HFFc6 (cell line): ENCODE measurements at places on chromosomes 7 and 10. TPM values are rescaled to one million over a fixed set of nuclear protein-coding genes. Genes with fewer than 3 reads are reported as not detected.

DNA sequence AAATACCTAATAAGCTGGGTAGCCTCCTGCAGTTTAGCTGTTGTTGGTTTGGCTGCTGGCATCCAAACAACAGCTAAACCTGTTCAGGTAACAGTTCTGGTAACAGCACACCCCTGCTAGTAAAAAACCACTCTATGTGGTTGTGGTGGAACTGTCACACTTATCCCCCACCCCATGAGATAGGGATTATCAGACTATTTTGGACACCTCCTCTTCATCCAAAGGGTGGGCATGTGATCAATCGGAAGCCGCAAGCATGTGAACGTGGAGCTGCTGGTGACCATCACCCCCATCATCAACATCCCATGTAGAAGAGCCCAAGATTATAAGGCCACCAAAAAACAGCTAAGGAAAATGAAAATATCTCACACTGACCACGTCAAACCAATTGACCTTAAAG, 2.5 kb downstream of the MTPAP start:
- DNase-seq = no peak

ZNF117 gene
- 0.87 to 1.6 TPM (median 1.1 TPM) in 3 replicates for total RNA-seq

- DNase-seq = no peak
These were observed 2.6 kb upstream of the MUC12 start for GRCh38 chr7:100966542-100967291.

DLX5 gene
- total RNA-seq = not detected in 3 replicates

PALD1 gene
- total RNA-seq = not detected in 3 replicates

DNA sequence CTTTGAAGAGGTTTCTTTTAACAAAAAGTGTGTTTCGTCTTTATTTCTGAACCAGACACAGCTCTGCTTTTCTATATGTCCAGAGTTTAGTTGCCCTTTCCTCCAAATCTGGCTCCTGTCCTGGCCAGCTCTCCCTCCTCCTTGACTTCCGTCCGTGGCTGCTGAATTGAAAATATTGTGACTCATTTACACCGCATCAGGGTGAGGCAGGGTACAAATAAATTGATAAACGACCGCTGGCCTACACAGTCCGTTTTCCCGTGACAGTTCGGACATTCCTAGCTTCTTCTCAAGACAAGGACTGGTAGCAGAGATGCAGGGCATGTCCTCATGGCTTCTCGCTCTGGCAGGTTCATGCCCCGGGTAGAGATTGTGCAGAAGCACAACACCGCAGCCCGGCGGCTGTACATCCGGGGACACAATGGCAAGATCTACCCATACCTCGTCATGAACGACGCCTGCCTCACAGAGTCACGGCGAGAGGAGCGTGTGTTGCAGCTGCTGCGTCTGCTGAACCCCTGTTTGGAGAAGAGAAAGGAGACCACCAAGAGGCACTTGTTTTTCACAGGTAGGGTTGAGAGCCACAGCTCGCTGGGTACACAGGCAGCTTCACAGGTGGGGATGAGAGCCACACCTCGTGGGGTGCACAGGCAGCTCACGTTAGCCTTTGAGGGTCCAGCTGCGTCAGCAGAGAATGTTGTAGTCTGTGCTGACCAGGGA, 126.6 kb downstream of the TRRAP start:
- DNase-seq = no peak

GRCh38 chr7:601595-602340, 82.1 kb upstream of the PDGFA start:
- DNase-seq = no peak
